ENCODE measurements at places on chromosomes 4 and X. TPM values are rescaled to one million over a fixed set of nuclear protein-coding genes. Genes with fewer than 3 reads are reported as not detected.
A peak's percentile ranks its signal among the peaks of the same experiment; 100 is the strongest.

DNA sequence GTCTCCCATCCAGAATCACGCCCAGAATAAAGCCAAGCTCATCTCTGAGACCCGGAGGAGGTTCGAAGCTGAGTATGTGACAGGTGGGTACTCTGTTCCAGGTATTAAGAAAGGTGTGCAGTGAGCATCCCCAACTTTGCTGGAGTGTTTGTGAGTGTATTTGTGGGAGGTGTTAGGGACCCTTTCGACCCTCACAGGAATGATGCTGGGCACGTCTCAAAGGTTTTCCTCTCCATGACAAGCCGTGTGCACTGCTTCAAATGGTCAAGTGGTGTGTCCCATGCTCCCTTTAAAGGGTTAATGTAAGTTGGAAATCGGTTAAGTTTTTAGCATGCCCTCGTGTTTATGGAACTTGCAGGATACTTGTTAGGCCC, 442 bp downstream of the MOSPD2 start:
- H3K4me1 ChIP-seq: no peaks in the 10 kb centered on the region
- no peak for DNase-seq
- H3K4me3 ChIP-seq: peak overlapping the region; percentile 95
- no peaks in the 10 kb centered on the region for H3K27me3 ChIP-seq

GRCh38 chrX:71990518-71990917, 79.9 kb downstream of the NHSL2 start:
- no peak overlapping the region for H3K27ac ChIP-seq
- H3K27me3 ChIP-seq: no peaks in the 10 kb centered on the region
- no peak overlapping the region for H3K4me3 ChIP-seq
- peaks cover 3% of the 10 kb centered on the region for H3K4me1 ChIP-seq

DNA sequence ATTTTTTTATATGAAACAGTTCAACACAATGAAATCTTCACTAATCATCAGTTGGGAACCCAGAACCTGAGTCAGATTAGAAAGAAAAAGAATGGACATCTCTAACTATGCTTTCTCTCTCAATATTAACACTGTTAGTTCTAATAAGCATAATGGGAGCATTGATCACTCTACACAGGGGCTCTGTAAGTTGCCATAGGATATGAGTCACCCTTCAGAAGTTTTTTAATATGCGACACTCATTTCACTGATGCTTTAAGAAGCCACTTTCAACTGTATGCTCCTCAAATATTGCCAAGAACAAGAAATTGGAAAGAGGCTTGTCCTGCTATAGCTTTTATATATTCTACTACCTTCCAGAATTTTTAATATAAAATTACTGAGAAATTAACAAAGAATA, 187.0 kb downstream of the AASDH start:
- no peak overlapping the region for H3K4me3 ChIP-seq
- no peaks in the 10 kb centered on the region for H3K27me3 ChIP-seq
- DNase-seq: no peak

GRCh38 chr4:82823062-82823461, 24.5 kb upstream of the SCD5 start:
- H3K27ac ChIP-seq: no peak overlapping the region
- H3K27me3 ChIP-seq: no peaks in the 10 kb centered on the region
- H3K36me3 ChIP-seq: peaks cover 76% of the 10 kb centered on the region
- no peak overlapping the region for H3K4me3 ChIP-seq

DNA sequence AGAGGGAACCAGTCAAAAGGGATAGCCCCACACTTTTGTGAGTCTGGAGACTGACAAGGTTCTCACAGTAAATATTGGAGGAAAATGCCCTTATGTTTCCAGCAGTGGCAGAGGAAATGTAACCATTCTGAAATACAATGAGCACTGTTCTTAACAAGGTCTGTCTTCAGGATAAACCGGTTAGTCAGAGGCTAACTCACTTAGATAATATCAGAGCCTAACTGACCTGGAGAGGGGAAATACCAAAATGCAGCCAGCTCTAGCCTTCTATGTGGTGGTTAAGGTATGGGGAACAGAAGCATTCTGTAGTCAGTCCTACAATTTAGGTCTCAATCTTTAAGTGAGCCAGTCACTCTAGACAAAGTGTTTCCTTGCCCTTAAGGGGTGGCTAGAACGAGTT, 70.8 kb downstream of the TBCK start:
- no peak overlapping the region for H3K4me3 ChIP-seq
- H3K27ac ChIP-seq: no peak overlapping the region
- DNase-seq: no peak
- H3K27me3 ChIP-seq: no peaks in the 10 kb centered on the region
- H3K4me1 ChIP-seq: no peaks in the 10 kb centered on the region
- H3K36me3 ChIP-seq: peaks cover 12% of the 10 kb centered on the region

DNA sequence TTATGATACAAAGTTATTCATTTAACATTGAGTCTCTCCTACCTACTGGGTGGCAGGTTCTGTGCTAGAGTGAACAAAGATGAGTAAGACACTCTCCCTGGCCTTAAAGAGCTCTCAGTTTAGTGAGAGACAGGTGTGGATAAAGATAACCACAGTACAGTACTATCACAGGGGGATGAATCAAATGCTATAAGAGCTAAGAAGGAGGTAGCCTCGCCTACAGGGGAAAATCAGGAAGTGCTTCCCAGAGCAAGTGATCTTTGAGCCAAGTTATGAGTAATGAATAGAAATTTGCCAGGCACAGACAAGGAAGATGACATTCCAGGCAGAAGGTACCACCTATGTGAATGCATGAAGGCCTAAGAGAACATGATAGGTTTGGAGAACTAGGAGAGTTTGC, 3.4 kb upstream of the IGBP1 start:
- peaks cover 3% of the 10 kb centered on the region for H3K4me1 ChIP-seq
- H3K27me3 ChIP-seq: no peaks in the 10 kb centered on the region
- H3K36me3 ChIP-seq: no peaks in the 10 kb centered on the region
- no peak overlapping the region for H3K4me3 ChIP-seq
- no peak for DNase-seq

GRCh38 chrX:133726211-133726630, 259.2 kb downstream of the GPC3 start:
- peaks cover 9% of the 10 kb centered on the region for H3K4me1 ChIP-seq
- H3K36me3 ChIP-seq: no peaks in the 10 kb centered on the region
- peak overlapping the region; percentile 58 for H3K27ac ChIP-seq
- no peak overlapping the region for H3K4me3 ChIP-seq
- peak; percentile 55 for DNase-seq
- H3K27me3 ChIP-seq: no peaks in the 10 kb centered on the region

DNA sequence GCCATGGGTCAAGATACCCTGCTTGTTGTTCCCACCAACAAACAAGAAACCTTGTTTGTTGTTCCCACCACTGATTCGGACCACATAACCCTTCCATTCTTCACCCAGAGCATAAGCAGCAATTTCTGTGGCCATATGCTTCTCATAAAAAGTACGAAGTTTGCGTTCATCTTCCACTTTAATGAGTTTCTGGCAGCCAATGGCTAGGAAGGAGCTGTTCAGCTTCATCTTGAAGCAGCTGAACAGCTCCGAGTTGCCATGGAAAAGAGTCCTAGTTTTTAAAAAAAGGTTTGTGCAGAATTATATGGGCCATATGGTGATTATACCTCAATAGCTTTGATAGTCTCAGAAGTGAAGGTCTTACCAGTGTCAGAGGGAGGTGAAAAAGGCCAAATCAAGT, 65.3 kb downstream of the ENOPH1 start:
- H3K36me3 ChIP-seq: no peaks in the 10 kb centered on the region
- peaks cover 13% of the 10 kb centered on the region for H3K4me1 ChIP-seq
- H3K27ac ChIP-seq: no peak overlapping the region
- DNase-seq: no peak
- H3K4me3 ChIP-seq: no peak overlapping the region

DNA sequence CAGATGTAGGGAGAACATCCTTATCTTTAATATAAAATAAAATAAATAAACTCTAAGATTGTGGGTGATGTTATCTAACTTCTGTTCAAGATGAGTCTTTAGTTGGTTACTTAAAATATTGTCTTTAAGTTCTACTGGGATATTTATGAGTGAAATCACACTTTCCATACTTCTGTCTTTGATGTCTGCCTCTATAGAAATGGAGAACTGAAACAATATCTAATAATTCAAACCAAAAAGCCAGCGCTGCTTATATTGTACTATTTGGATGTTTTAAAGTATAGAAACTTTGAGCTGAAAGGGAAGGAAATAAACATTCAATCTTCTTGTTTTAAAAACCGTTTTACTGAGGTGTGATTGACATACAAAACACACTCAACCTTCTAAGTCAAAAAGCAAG, 44.8 kb upstream of the RPS6KA3 start:
- H3K36me3 ChIP-seq: no peaks in the 10 kb centered on the region
- peaks cover 2% of the 10 kb centered on the region for H3K4me1 ChIP-seq
- DNase-seq: no peak
- H3K4me3 ChIP-seq: no peak overlapping the region
- H3K27me3 ChIP-seq: no peaks in the 10 kb centered on the region

DNA sequence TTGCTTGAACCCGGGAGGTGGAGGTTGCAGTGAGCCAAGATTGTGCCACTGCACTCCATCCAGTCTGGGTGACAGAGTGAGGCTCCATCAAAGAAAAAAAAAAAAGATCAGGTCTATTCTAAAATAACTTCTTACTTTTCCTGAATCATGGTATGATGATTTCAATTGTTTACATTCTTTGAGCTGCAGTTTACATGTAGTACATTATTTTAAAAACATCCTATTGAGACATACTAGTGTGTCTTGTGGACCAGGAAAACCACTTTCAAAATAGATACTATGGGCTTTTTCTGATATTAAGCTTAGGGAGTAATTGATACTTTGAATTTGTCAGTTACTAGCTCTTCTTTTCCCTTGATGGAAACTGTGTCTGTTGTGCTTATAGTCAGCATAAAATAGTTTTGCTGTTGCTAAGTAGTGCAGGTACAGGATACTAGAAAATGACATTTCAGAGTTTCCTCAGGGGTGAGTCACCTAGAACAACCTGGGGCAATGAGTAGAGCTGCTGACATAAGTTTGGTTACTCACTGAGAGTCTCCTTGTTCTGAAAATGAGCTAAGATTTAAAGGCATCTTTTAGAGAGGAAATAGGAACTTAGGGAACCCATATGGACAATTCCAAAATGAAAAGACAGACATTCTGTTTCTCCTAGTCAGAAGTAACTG, 53.2 kb upstream of the C4orf54 start:
- no peak overlapping the region for H3K27ac ChIP-seq
- no peaks in the 10 kb centered on the region for H3K4me1 ChIP-seq
- no peaks in the 10 kb centered on the region for H3K36me3 ChIP-seq
- H3K27me3 ChIP-seq: no peaks in the 10 kb centered on the region
- DNase-seq: no peak
- H3K4me3 ChIP-seq: no peak overlapping the region

DNA sequence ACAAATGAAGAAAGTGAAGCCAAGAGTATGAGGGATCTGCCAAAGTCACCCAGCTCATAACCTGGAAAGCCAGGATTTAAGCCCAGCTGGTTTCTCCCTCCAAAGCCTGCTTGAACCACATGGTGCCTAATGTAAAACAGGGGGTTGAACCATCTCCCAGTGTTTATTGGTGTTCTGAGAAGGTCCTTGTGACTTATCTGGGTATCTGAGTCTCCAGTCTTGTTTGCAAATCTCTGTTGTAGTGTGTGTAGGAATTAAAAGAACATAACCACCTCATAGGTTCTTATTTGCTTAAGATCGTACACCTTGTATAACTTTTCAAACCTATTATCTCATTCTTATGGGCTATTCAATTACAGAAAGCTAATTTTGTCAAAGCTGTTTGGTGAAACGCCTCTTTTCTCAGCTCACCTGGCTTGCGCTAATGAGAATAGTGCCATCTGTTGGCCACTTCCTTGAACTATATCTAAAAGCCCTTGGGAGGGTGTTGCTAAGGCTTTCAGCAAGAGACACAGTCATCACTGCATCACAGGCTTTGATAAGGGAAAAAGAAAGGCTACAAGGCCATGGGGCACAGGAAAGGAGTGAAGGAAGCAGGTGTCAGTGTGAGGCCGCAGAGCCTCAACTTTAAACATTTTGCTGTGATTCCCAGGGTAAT, 34.0 kb downstream of the ETDB start:
- H3K36me3 ChIP-seq: no peaks in the 10 kb centered on the region
- no peaks in the 10 kb centered on the region for H3K4me1 ChIP-seq
- DNase-seq: peak; percentile 68

DNA sequence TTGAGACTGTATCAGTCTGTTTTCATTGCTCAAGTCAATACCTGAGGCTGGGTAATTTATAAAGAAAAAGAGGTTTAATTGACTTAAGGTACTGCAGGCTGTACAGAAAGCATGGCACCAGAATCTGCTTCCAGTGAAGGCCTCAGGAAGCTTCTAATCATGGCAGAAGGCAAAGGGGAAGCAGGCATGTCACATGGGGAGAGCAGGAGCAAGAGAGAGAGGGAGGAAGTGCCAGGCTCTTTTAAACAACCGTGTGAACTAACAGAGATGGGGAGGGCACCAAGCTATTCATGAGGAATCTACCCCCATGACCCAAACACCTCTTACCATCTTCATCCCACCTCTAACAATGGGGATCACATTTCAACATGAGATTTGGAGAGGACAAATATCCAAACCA, 7.2 kb upstream of the TMEM131L start:
- peaks cover 7% of the 10 kb centered on the region for H3K4me1 ChIP-seq
- no peak for DNase-seq
- no peaks in the 10 kb centered on the region for H3K36me3 ChIP-seq
- H3K27me3 ChIP-seq: no peaks in the 10 kb centered on the region

DNA sequence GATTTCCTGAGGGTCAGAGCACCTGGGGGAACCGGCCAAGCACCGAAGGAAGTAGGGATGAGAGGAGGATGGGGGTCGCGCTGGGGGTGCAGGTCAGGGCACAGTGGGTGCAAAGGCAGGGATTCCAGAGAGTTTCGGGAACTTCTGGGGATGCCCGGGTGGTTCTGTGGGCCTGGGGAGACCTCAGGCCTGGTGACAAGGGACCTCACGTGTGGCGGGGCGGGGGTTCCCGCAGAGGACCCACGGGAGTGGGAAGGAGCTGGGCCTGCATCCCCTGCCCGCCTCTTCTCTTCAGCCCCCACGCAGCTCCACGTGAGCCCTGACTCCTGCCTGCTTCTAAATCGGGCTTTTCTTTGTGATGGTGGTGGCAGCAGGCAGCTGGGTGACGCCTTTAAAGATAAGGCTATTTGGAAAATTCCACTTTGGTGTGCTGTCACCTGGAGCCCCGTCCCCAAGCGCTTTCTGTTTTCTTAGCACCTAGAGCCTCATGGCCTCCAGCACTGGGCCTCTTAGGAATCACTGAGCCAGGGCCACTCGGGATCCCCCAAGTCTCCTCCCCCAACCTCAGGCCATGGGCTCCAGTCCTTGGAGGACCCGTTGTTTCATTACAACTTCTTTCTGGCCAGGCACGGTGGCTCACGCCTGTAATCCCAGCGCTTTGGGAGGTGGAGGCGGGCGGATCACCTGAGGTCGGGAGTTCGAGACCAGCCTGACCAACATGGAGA, 7.1 kb upstream of the TBC1D14 start:
- H3K4me1 ChIP-seq: no peaks in the 10 kb centered on the region
- no peak for DNase-seq
- H3K27ac ChIP-seq: no peak overlapping the region
- H3K36me3 ChIP-seq: no peaks in the 10 kb centered on the region

- H3K27ac ChIP-seq: no peak overlapping the region
- no peak for DNase-seq
- H3K4me3 ChIP-seq: no peak overlapping the region
Observed at GRCh38 chrX:16155581-16156096, 11.6 kb upstream of the MAGEB17 start.

- H3K36me3 ChIP-seq: no peaks in the 10 kb centered on the region
- no peaks in the 10 kb centered on the region for H3K4me1 ChIP-seq
- no peak for DNase-seq
- no peak overlapping the region for H3K27ac ChIP-seq
- no peaks in the 10 kb centered on the region for H3K27me3 ChIP-seq
Observed at GRCh38 chrX:150844016-150844415, 54.5 kb downstream of the CD99L2 start.

Gene MBNL3
- total RNA-seq: 29.9 TPM

Gene BST1
- 0.81 TPM for total RNA-seq

Gene LUZP4
- total RNA-seq: not detected

Gene TECRL
- total RNA-seq: not detected

Gene SHROOM3
- total RNA-seq: 23.0 TPM

Gene PTCHD1
- total RNA-seq: 0.58 TPM

Gene PARM1
- 128 TPM for total RNA-seq

Gene PIM2
- total RNA-seq: 8.0 TPM
